ENCODE measurements at places on chromosomes 3 and 15.

- no peak for DNase-seq
Observed at GRCh38 chr3:57179580-57180410, 14.6 kb upstream of the IL17RD start.

DNA sequence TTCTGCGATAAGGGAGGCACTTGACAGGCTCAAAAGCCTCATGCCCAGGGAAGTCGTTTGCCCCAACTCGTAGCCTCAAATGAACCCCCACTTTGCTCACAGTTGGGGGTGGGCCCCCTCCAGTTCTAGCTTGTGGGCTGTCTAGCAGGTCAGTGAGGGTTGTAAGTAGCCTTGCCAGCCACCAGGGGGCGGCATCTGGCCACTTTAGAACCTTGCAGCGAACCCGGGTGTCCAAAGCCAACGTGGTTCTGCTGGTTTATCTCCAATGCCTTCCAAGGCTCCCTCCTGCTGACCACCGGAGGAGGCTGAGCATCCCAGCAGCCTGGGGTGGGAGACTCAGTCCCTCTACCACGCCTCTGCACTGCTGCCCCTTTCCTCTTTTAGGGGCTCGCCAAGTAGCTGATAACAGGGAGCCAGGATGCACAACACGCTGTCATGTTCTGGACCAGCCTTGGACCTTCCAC lies 9.2 kb upstream of the RBSN start:
- DNase-seq = peak; percentile 5

DNA sequence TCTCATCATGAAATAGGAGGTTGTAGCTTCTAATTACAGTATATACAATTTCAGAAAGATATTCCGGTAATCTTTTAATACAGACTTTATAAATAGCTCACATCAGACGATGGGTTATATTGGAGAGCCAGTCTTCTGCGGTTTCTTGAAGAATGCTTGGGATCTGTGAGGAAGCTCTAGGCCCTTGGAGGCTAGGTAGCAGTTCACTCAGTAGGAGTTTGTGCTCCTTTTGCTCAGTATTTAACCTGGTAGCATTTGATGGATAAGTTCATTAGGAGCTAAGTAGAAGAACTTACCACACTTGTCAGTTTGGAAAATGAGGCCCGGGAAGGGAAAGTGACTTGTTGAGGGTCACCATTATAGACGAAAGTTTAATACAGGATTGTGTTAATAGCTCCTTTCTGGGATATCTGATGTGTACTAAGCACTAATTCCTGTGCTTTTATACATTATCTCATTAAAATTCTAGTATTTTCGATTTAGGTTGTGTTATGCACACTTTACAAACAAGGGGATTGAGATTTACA lies 2.8 kb downstream of the FNDC3B start:
- no peak for DNase-seq

DNA sequence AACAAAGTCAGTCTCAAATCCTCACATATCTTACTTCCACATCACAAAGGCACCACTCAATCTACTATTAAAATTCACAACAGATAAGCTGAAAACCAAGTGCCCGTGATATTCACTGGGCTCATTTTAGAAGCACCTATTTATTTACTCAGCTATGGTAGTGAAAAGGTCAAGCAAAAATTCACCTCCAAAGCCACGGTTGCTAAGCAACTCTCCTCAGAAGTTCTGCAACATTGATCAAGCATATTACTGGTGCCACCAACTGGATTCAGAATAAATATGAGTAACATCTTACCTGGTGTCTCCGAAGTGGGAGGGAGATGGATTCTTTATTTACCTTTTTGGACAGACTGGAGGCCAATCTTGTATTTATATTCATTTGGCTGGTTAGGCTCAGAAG lies 714.8 kb downstream of the FHIT start:
- no peak for DNase-seq

DNA sequence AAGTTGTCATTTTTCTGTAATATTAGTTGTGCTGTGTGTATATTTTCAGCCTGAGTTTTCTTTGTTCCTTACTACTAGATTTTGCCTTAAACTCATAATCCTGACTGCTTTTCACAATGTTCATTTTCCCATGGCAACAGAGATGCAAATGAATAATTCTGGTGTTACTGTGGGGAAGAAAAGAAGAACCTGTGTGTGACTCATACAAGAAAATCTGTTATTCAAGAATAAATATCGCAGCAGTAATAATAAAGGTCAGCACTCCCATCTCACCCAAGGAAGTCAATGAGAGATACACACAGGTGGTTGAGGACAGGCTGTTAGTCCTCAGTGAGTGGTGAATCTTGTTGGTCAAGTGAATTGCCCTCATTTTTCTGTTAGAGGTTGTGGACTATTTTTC lies 656.6 kb upstream of the NAALADL2 start:
- DNase-seq = no peak

GRCh38 chr15:85100186-85100937 lies 118.7 kb downstream of the PDE8A start:
- DNase-seq = no peak

DNA sequence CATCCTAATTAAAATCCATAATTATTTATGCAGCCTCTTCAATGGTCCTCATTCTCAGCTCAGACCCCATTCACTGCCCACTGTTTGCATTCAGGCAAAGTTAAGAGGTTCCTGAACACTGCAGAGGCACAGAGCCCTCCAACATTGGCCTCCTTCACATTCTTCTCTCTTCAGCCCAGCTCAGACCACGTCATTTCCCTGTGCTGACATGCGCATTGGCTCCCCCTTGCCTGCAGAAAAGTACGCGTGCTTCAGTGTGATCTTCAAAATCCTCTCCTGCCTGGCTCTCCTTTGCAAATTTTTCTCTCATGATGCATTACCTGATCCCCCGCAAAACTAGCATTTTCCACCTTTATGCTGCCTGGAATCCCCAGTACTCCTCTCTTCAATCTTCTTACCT lies 552.3 kb downstream of the NTRK3 start:
- DNase-seq = no peak

GRCh38 chr3:16406579-16406978 lies 106.9 kb downstream of the RFTN1 start:
- DNase-seq = no peak

GRCh38 chr3:167520266-167521005 lies 46.6 kb upstream of the SERPINI2 start:
- no peak for DNase-seq

DNA sequence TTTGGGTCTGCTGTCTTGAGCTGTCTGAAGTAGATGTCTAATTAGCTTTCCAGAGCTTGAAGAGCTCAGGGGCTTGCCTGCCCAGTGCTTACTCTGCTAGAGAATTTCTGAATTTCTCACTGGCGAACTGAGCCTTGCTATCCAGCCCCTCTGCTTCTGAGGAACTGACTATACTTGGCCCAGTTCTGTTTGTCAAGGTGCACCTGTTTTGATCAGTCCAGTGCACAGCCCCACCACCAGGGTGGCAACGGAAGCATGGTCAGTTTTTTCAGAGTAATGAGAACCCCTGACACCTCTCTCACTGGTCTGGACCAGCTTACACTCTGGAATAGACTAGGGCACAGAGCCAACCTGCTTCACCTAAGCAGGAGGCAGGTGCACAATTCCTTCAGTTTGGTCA lies 25.2 kb downstream of the ITGB5 start:
- DNase-seq = no peak

GRCh38 chr3:101675709-101676215 lies 1.2 kb downstream of the ZBTB11 start:
- no peak for DNase-seq

DNA sequence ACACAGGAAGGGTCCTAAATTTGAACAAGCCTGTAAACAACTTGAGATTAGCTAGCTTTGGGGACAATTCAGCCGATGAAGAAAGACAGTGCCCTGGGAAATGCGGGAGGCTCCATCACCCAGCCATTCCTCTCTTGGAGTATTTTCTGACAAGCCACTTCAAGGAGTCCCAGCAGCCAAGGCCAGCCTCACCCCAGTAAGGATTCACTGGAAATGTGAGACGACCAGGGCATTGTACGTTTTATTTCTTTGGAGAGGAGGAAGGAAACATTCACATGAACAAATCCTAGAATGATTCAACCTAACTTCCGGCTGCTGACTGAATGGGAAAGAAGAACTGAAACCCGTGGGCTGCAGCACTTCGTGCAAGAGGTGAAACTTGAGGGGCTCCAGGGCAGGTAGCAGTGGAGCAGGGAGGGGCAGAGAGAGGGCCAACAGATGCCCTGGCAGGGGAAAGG lies 116.4 kb upstream of the ARHGEF3 start:
- DNase-seq = no peak

- DNase-seq = no peak
Observed at GRCh38 chr3:414063-414462, 217.5 kb downstream of the CHL1 start.

Measured in glomerular endothelial cell (primary cell).